ENCODE measurements at places on chromosomes 4 and X.

DNA sequence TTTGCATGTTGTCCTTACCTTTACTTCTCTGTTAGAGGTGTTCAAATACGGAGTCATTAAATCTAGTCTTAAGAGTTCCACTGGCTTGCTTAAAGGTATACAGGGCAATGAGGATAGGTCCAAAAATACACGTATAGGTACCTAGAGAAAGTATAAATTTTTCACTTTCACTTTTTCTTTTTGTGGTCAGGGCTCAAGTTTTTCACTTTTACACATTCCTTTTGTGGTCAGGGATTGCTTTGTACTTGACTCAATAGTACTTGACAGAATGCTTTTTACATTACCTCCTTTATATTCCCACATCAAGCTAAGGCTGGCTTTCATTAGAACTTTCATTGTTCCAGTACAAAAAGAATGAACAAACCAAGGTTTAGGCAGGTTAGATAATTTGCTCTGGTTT lies 21.7 kb downstream of the TMEM184C start:
- H3K4me3 ChIP-seq = no peak overlapping the region
- no peaks in the 10 kb centered on the region for H3K27me3 ChIP-seq
- H3K36me3 ChIP-seq = peaks cover 5% of the 10 kb centered on the region
- no peaks in the 10 kb centered on the region for H3K4me1 ChIP-seq
- no peak for DNase-seq
- peak overlapping the region; percentile 0 for H3K27ac ChIP-seq

GRCh38 chr4:136650541-136651277 lies 881.6 kb downstream of the PCDH18 start:
- peak overlapping the region; percentile 2 for H3K4me3 ChIP-seq
- no peaks in the 10 kb centered on the region for H3K27me3 ChIP-seq
- no peak for DNase-seq
- H3K36me3 ChIP-seq = no peaks in the 10 kb centered on the region
- H3K27ac ChIP-seq = no peak overlapping the region

- H3K27ac ChIP-seq = no peak overlapping the region
- no peak for DNase-seq
- no peaks in the 10 kb centered on the region for H3K27me3 ChIP-seq
- H3K36me3 ChIP-seq = peaks cover 2% of the 10 kb centered on the region
- H3K4me3 ChIP-seq = no peak overlapping the region
- H3K4me1 ChIP-seq = no peaks in the 10 kb centered on the region
Measured at GRCh38 chr4:101290654-101291053, 56.7 kb downstream of the PPP3CA start.

GRCh38 chrX:154121207-154121606 lies 22.8 kb upstream of the OPN1LW start:
- H3K36me3 ChIP-seq = no peaks in the 10 kb centered on the region
- peaks cover 27% of the 10 kb centered on the region for H3K4me1 ChIP-seq
- H3K27ac ChIP-seq = no peak overlapping the region
- no peaks in the 10 kb centered on the region for H3K27me3 ChIP-seq
- no peak overlapping the region for H3K4me3 ChIP-seq

DNA sequence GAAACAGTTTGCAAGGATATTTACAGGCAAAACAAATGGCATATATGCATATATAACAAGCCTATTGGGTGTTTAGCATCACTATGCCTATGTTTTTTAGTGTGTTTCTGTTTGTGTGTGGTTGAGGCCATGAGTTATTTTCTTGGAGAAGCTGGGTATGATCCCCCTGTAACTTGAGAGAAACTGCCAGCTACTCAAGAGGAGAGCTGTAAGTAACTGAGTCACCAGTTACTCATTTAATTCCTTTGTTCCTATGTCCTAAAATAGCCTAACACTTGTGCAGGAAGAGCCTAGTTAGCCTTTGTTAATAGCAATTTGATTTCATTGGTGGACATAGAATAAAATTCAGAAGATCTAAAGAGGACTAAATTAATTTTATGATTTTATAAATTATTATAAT lies 79.1 kb downstream of the PWWP3B start:
- H3K4me3 ChIP-seq = no peak overlapping the region
- no peaks in the 10 kb centered on the region for H3K36me3 ChIP-seq

DNA sequence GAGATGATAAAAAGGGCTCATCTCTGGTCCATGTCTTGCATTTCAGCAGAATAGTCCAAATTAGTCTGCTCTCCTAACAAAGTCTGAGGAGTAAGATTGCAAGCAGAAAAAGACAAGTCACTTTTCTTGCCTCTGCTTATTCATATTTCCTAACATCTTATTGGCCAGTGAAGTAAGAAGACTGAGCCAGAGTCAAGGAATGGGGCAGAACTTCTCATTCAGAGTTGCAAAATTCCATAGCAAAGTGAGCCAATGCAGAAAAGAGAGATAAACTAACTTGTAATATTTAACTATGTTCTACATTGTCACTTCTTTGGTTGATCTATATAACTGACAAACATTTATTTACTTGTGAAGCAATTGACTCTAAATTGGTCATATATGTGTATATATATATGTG lies 2304.0 kb downstream of the ARAP2 start:
- no peaks in the 10 kb centered on the region for H3K27me3 ChIP-seq
- no peak overlapping the region for H3K4me3 ChIP-seq
- DNase-seq = no peak
- H3K4me1 ChIP-seq = no peaks in the 10 kb centered on the region
- no peaks in the 10 kb centered on the region for H3K36me3 ChIP-seq

GRCh38 chr4:169660929-169661328 lies 40.6 kb downstream of the CLCN3 start:
- no peaks in the 10 kb centered on the region for H3K4me1 ChIP-seq
- no peaks in the 10 kb centered on the region for H3K27me3 ChIP-seq
- no peak overlapping the region for H3K4me3 ChIP-seq
- H3K27ac ChIP-seq = peak overlapping the region; percentile 63
- no peak for DNase-seq
- no peaks in the 10 kb centered on the region for H3K36me3 ChIP-seq

DNA sequence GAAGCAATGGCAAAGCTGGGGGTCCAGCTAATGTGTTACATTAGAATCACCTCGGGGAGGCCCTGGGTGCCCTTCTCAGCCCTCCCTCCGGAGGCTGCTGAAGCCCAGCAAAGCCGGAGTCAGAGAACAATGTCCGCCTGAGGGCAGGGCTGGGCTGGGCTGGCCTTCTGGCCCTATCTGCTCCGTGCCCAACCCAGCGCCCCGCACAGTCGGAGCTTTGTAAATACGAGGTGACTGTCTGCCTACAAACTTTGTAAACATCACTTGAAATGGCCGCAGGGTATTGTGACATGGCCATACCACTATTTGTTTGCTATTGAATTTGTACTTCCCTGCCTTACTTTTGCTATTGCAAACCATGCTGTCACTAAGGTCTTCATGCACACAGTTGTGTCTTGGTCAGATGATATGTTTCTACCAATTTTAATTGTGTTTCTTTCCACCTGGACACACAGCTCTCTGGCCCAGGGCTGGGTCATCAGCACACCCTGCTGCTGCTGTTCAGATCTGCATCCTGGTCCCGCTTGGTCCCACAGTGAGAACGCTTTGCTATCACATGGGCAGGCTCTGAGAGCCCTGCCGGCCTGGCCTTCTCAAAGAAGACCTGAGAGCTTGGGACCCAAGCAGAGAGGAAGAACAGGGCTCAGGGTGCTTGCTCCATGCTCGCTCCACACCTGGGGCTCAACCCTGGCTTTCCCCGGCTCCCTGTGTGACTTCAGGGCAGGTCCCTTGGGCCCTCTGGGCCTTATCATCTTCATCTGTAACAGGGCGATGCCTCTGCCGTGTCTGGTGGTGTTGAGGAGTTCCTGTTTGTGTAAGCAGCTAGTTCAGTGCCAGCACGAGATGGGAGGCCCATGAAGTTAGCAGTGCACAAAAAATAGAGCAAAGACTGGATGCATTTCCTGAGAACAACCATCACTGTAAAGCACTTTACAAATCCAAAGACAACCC lies 2.3 kb downstream of the S100P start:
- peaks cover 84% of the 10 kb centered on the region for H3K4me1 ChIP-seq
- H3K27me3 ChIP-seq = no peaks in the 10 kb centered on the region
- H3K4me3 ChIP-seq = peak overlapping the region; percentile 17
- no peaks in the 10 kb centered on the region for H3K36me3 ChIP-seq
- H3K27ac ChIP-seq = peak overlapping the region; percentile 77

DNA sequence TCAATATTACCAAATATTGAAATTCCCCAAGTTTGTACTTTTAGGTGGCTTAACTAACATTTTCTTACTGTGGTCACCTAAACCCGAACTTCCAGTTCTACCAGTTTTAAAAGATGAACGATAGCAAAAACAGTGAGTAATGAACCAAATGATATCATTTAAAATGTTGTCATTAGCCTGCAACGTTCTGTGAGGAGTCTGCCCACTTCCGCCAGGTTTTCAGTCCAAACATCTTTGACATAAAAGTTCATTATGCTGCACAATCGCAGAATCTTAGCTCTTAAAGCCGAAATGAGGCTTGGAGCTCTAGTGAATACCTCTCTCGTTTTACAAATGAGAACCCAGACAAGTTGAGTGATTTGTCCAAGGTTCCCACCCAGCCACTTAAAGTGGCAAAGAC lies 762 bp downstream of the PIGA start:
- peak overlapping the region; percentile 84 for H3K27ac ChIP-seq
- H3K27me3 ChIP-seq = no peaks in the 10 kb centered on the region
- no peaks in the 10 kb centered on the region for H3K36me3 ChIP-seq
- peaks cover 6% of the 10 kb centered on the region for H3K4me1 ChIP-seq
- peak; percentile 42 for DNase-seq
- peak overlapping the region; percentile 92 for H3K4me3 ChIP-seq

DNA sequence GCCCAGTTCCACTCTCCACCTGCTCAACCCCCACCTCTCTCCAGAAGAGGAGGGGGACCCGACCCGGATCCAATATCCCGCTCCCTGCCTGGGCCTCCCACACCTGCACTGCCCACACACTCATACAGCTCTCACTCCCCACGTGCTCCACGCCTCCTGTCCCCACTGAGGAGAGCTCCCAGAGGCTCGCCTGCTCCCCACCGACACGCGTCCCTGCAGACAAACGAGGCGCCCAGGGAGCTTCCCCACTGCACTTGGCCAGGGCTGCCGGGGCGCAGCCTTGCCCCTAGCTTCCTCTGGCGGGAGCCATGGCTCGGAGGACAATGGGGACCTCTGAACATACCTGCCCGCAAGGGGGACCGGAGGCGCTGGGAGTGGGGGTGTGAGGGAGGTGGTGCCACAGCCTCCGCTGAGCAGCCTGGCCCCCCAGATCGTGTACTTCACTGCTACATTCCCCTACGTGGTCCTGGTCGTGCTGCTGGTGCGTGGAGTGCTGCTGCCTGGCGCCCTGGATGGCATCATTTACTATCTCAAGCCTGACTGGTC lies 5.0 kb downstream of the SLC6A8 start:
- H3K27me3 ChIP-seq = no peaks in the 10 kb centered on the region
- no peak overlapping the region for H3K27ac ChIP-seq
- H3K36me3 ChIP-seq = no peaks in the 10 kb centered on the region
- H3K4me1 ChIP-seq = no peaks in the 10 kb centered on the region
- DNase-seq = no peak
- no peak overlapping the region for H3K4me3 ChIP-seq

DNA sequence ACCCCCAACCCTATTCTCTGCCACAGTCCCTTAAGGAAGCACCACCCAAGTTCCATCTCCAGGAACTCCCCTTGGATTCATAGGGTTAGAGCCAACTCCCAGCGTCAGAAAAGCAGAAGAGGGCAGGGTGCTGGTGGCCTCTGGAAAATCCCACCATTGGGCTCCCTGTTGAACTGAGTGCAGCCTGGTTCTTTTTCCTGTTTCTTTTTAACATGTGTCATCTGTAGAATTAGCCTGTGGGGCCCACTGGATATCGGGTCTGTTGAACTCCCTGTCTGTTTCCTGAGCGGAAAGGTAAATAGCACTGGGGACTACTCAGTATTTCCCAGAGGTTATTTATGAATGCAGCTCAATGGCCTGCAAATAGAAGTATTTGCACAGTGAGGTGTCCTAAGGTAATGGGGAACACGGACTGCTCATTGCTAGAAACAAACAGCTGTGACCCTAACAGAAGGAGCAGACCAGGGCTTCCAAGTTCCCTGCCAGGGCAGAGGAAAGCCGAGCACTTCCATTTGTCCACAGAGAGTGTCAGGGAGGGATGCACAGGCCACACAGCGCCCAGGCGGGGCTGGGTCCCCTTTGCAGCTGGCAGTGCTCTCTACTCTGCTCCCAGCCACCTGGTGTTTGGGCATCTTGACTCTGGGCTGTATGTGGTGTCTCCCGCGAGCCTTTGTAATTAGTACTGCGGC lies 102.6 kb downstream of the FHDC1 start:
- H3K27ac ChIP-seq = no peak overlapping the region
- no peak overlapping the region for H3K4me3 ChIP-seq
- no peaks in the 10 kb centered on the region for H3K27me3 ChIP-seq
- no peaks in the 10 kb centered on the region for H3K36me3 ChIP-seq
- DNase-seq = no peak

GRCh38 chr4:167885071-167885470 lies 207.3 kb upstream of the ANXA10 start:
- H3K36me3 ChIP-seq = no peaks in the 10 kb centered on the region
- no peaks in the 10 kb centered on the region for H3K4me1 ChIP-seq
- H3K27ac ChIP-seq = no peak overlapping the region
- DNase-seq = no peak

GRCh38 chr4:2932951-2933565 lies 30.1 kb downstream of the NOP14 start:
- no peak for DNase-seq
- peaks cover 45% of the 10 kb centered on the region for H3K36me3 ChIP-seq
- H3K4me3 ChIP-seq = peak overlapping the region; percentile 30
- peak overlapping the region; percentile 74 for H3K27ac ChIP-seq

- no peak for DNase-seq
- peaks cover 10% of the 10 kb centered on the region for H3K27me3 ChIP-seq
- no peaks in the 10 kb centered on the region for H3K4me1 ChIP-seq
- H3K27ac ChIP-seq = no peak overlapping the region
- no peaks in the 10 kb centered on the region for H3K36me3 ChIP-seq
Measured at GRCh38 chr4:127777487-127777886, 4.6 kb upstream of the HSPA4L start.

DNA sequence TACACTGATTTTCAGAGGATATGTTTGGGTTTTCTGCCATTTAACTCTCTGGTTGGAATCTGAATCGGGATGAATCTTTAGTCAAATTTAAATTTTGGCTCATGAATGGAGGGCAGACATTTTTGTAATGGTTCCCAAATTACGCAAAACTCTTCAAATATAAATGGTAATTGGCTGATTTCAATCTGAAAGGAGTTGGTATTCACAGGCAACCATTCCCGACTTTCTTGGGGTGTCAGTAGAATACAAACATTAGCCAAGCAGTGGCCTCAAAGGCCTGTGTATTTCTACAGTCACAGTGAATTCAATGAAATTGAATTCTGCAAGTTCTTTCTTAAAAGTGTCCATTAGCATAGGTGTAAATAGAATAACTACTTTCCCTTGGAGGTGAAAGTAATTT lies 668.8 kb upstream of the PRKX start:
- no peak overlapping the region for H3K27ac ChIP-seq
- H3K27me3 ChIP-seq = no peaks in the 10 kb centered on the region
- H3K4me1 ChIP-seq = no peaks in the 10 kb centered on the region
- no peaks in the 10 kb centered on the region for H3K36me3 ChIP-seq
- no peak for DNase-seq

- H3K4me3 ChIP-seq = no peak overlapping the region
- no peak overlapping the region for H3K27ac ChIP-seq
- no peaks in the 10 kb centered on the region for H3K27me3 ChIP-seq
- no peak for DNase-seq
- H3K4me1 ChIP-seq = no peaks in the 10 kb centered on the region
- no peaks in the 10 kb centered on the region for H3K36me3 ChIP-seq
Measured at GRCh38 chr4:23324021-23324690, 565.7 kb downstream of the PPARGC1A start.

- H3K27ac ChIP-seq = no peak overlapping the region
- no peak for DNase-seq
- no peaks in the 10 kb centered on the region for H3K27me3 ChIP-seq
- no peaks in the 10 kb centered on the region for H3K36me3 ChIP-seq
- H3K4me1 ChIP-seq = no peaks in the 10 kb centered on the region
- no peak overlapping the region for H3K4me3 ChIP-seq
Measured at GRCh38 chr4:112604589-112604988, 32.1 kb downstream of the ZGRF1 start.

Data from naive thymus-derived CD4-positive, alpha-beta T cell (primary cell).